GDM1 (cell line): ENCODE measurements at places on chromosomes 2 and 18.

DNA sequence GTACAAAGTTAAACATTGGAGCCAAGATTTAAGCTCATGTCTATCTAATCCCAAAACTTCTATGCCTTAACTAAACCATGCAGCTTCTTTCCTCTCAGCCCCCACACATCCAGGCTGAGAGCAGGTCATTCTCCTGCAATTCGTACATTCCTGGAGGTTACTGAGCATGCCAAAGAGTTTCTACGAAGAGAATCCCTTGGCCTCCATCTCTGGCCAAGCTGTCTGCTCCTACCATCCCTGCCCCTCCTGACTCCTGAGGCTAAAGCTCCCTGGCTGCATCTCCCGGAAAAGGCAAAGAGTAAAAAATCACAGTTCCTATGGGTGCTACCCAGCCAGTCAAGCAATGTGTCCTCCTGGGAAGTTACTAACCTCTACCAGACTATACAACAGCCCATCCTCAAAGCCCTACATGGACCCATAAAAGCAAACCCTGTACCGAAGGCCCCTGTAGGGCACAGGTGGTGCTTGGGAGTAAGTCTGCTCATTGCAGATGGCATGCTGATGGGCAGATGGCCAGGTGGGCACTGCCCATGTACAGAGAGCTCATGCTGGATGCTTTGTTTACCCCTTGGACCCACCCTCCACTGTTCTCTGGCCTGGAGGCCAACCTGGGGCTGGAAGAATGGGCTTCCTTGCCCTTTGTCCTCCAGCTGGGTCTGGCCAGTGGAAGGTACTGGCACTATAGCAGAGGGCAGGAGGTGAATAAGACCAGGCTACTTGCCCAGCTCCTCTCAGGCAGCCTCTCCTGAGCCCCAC, 99.5 kb downstream of the TTC32 start:
- DNase-seq: no peak

DNA sequence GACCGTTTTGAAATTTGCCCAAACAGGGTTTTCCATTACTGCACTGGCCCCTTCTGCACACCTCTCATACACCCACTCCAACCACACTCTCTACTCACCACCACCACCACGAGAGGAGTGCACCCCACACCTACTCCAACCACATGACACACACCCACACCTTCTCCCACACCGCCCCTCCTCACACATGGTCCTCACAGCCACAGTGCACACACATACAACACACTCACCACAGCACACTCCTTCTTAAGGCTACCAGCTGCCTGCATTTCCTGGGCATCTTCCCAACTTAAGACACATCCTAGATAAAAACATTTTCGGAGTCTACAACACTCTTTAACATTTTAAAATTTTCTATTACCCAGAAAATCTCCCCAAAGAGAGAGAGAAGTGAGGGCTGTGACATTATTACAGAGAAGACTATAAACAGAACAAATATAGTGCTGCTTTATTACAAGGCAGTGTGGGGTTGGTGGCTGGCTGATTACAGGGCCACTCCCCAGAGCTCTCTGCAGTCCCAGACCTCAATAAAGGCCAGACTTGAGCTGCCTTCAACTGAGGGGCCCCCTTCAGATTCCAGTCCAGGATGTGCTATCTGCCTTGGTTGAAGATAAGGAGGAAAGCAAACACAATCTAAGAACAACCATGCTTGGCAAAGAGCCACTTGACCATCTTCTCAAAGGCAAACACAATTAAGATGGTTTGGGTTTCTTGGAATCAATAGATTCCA, 36.1 kb downstream of the NHEJ1 start:
- DNase-seq: no peak

DNA sequence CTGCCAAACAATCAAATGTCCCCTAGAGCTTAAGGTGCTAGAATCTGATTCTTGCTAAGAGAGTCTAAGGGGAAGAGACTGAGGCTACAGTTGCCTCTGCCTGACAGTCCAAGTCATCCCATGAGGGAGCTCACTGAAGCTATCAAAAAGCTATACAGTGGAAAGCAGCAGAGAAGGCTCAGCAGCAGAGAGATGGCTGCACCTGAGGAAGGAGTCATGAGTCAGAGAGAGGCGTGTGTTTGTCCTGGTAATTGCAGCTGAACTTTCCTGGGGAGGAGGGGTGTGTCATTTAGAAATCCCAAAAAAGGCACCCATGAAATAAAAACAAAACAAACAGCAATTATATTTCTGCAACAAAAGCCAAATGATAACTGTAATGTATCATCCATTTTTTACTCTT, 305.2 kb upstream of the UBE2E3 start:
- DNase-seq: no peak

DNA sequence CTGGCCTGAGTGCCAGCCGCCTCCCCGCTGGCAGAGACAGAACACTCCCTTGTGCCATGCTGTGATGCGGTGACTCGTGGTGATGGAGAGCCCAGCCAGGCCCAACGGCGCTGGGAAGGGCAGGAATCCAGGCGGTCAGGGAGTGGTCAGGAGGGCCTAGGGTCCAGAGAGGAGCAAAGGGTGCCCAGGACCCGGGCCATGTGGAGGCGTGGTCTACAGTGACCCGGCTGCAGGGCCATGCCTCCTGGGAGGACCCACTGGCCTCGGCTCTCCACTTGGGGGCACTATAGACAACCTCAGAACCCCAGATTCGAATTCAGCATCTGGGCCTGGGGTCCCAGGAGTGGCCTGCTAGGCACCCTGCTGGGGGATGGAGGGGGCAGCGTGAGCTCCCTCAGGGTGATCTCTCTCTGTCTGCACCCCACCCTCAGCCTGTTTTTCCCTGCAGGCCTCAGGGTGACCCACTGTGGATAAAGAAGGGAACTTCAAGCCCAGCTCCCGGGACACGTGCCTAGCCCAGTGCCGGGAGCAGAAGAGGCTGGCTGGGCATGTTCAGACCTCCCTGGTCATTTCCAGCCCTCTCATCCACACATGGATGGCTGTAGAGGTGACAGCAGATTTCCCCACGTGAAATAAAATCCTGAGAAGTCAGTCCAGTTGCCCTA, 13.0 kb downstream of the AMER3 start:
- DNase-seq: no peak

DNA sequence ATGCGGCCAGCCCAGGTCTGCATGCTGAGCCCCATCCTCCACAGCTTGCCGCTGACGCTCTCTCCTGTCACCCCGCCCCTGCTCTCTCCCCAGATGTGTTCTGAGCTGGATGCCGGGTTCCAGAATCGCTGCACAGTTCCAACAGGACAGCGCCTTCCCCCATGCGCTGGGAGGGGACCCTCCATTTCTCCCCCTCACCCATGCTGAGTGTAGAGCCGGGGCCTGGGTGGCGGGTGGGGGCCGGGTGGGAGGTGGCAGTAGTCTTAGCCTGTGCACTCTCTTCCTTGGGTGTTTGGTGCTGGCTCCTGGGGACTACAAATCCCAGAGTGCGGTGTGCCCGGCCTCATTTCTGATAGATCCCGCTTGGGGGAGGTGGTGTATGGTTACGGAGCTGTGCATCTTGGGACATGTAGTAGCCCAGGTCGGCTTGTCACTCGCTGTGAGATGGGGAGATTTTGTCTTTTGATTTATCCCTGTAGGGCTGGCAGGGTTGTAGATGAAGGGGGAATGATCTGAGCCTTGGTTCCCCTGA, 6.8 kb downstream of the DNAJB2 start:
- DNase-seq: no peak

GRCh38 chr2:30134582-30134981, 12.2 kb upstream of the YPEL5 start:
- DNase-seq: no peak

- DNase-seq: no peak
Observed at GRCh38 chr18:4119813-4120212, 335.3 kb downstream of the DLGAP1 start.
